ENCODE measurements at places on chromosomes 5 and 9.

GRCh38 chr5:31334061-31334860, 140.8 kb downstream of the CDH6 start:
- DNase-seq: no peak

DNA sequence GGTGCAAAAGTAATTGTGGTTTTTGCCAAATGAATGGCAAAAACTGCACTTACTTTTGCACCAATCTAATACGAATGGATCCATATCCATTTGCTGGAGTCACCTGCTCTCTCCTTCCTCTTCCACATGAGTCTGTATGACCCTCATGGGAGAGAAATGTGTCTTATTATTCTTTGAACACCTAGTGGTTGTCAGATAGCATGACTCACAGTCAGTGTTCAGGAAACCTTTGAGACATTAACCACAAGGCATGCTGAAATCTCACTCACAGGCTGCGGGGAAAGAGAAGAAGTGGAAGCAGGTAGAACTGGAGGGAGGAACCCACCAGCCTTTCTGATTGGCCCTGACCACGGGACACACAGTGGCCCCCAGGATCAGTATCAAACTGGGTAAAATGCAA, 222.8 kb upstream of the KLF4 start:
- DNase-seq: no peak

DNA sequence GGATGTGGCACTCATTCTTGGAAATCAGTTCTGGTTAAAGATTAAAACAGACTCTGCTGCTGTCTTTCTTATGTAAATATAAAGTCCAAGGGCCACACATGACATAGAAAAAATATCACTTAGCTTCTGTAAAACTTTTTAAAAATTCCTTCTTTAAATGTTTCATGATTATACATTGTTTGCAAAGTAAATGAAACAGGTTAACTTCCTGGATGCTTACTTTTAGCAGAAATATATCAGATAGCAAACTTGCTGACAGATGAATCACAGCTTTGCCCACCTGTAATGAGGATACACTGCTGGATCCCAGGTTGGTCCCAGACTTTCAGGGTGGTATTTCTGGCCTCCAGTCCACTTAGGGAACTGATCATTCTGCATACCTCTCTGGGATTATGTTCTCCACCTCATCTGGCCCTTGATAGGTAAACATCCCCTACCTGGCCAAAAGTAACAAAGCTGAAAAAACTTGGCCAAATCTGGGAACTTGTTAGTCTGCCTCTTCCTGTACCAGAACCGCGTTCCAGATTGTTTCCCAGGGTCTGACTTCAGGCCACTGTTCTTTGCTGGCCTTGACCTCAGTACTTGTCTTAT, 340.5 kb downstream of the ADGRV1 start:
- DNase-seq: no peak

DNA sequence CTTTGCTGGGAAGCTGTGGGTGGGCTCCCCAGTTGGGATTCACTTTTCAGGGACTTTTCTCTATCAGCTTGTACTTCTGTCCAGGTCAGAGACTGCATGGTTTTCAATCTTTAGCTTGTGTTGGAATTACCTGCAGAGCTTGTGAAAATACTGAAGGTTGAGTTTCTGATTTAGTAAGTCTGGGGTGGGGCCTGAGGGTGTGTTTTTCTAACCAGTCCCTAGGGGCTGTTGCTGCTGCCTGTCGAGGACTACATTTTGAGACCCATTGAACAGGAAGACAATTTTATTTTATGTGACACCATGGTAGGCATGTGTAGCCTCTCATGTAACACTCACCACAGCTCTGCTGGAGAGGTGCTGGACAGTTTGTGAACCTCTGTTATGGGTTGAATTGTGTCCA, 14.7 kb upstream of the MLANA start:
- no peak for DNase-seq

DNA sequence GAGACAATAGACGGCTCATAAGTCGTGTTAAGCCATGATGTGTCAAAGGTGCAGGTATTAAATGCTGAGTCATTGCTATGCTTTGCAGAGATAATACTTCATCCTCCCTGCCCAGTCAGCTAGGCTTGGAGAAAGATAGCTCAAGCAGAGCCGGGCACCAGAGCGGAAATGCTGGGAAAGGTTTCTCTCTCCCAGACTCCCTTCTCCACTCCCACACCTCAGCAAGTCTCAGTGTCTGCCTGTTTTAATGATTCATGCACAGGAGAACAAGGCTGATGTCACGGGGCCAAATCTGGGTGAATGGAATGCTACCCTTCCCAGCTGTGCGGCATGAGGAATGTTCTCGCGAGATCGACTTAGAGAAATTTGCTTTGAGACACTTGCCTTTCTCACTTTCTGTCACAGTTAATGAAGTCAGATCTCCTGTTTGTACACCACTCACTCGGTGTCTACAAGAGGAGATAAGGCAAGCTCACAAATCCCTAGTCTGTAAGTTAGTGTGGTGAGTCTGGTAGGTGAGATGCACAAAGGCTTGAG, 204.4 kb downstream of the EFNA5 start:
- no peak for DNase-seq

GRCh38 chr5:43161244-43161643, 30.8 kb upstream of the NIM1K start:
- no peak for DNase-seq

- no peak for DNase-seq
Measured at GRCh38 chr5:149796030-149796429, 65.9 kb downstream of the PPARGC1B start.

DNA sequence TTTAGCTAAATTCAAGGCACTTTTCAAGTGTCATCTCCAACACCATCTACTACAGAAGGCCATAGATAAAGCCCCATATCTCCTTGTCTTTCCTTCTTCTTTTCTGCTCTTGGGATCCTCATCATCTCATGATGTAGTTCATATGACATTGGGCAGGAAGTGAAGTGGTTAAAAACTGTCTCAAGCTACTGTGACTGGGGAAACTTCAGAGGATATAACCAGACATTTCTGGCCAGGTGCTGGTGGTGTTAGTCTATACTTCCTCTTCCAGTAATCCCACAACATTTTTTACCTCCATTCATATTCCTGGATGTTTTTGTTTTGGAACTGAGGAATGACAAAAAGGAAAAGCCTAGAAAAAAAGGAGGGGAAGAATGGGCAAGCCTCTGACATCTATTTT, 188.7 kb downstream of the LURAP1L start:
- no peak for DNase-seq

DNA sequence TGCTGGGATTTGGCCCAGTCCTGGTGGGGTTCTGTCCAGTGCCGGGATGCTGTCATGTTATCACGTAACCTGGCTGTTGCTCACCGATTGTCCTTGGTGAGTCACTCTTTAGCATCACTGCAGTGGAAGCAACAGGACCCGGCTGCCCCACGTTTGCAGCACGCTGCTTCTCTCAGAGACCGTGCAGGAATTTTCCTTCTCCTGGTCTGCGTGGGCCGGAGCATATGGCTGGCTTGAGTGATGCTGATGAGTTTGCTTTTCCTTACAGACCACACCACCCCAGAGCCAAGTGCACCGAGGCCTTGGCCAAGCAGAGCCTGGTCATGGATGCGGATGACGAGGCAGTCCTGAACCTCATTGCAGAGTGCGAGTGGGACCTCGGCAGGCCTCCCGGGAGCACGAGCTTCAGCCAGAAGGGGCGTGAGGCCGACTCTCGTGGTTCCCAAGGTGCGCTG, 21.4 kb downstream of the CEP72 start:
- DNase-seq: no peak

DNA sequence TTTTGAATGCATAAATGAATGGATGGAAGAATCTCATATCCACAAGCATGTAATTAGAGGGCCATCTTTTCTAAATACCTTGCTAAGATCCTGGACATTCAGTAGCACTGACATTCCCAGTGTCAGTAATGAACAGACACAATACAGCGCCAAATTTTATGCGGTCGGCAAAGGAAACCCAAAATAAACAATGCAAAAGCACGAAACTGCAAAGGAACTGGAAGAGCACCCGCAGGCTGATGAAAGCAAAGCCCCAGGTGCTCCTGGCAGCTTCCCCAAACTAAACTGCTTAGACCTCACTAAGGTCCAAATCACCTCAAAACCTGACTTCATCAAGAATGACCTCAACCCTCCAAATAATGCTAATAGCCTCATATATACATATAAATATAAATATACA, 102.0 kb downstream of the GPR21 start:
- no peak for DNase-seq

GRCh38 chr9:120654272-120654671, 60.0 kb downstream of the MEGF9 start:
- DNase-seq: no peak

GRCh38 chr9:969310-970150, 6.9 kb upstream of the DMRT3 start:
- no peak for DNase-seq

- DNase-seq: no peak
Measured at GRCh38 chr5:147098233-147098790, 136.5 kb upstream of the STK32A start.

DNA sequence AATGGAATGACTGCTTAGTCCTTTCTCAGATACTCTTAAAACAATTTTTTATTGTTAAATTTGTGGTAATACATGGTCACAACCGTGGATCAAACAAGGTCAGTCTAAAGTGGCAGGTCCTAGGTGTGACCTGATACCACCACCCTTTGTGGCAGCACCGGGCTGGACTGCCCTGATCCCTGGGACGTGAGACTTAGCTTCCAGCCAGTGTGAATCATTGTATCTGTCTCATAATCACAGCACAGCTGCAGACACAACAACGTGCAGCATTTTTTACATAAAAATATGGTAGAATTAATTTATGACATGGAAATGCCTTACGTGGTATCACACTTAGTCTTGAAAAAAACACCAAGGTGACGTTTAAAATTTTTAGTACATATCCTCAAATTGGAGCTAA, 7.8 kb downstream of the TOR1B start:
- DNase-seq: no peak

- no peak for DNase-seq
Measured at GRCh38 chr9:130732793-130733221, 39.2 kb downstream of the EXOSC2 start.

DNA sequence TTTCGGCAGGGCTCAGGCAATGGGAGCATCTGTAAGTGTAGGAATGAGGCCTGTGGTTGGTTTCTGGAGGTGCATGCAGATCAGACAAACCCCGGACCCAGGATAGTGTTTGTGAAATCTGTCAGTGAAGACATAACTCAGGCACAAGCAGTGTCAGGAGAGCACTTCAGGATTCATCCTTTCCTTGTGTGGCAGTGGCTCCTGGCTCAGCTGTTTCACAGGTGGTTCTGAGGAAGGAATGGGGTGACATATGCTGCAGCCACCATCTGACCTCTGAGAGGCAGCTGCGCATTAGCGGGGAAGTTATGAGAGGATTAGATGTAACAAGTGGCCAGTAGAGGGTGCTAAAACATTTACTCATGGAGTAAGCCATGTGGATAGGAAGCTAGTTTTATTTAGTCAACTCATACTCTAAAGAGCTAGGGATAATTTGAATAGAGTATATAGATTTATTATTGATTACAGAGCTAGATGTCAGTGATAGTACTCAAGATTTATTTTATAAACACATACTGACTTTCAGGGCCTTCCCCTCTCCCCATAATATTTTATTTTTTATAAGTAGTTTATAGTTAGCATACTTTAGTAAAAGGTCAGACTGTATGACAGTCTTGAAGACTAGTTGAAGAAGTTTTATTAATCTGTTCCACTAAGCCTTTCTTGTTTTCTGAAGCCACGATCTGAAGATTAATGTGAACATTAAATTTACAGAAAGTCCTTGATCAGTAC, 28.4 kb downstream of the NNT start:
- peak; percentile 12 for DNase-seq

DNA sequence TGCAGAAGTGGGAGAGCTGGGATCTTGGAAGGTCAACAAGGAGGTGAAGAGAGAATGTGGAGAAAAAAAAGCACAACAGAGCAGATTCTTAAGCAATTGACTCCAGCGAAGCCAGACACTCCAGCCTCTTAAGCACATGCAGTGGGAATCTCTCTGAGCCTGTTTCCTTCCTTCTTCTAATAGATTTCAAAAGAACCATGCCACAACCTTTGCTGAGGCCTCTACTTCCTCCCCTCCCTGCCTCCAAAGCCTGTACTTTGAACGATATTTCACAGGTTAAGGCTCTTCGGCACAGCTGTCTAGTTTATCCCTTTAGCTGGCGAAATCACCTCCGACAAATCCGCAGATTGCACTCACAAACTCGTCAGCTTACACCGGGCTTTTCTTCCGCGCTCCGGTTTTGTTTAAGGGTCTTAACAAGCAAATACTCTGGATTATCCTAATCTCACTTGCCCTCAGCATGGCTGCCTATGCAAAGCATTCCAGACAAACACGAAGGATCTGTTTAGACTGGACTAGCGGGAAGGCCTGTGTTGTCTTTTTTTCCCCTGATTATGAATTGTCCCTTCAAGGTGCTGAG, 211.6 kb upstream of the PANK3 start:
- DNase-seq: no peak

DNA sequence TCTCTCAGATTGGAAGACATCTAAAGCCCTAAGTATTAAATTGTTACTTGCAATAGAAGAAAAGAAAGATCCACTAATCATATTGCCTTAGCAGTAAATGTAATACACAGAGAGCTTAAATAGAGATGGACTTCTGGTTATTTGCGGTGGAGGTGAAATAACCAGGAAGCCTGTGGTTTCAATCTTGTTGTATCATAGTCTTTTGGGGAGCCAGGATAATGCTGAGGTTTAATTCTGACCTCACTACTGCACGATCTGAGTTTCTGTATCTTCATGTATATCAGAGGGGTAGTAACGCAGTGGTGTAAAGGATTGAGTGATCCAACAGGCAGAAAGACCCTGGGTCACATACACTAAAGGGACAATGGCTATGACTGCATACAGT, 71.7 kb downstream of the ANKRD55 start:
- DNase-seq: no peak

- DNase-seq: no peak
Measured at GRCh38 chr5:28046596-28046995, 1008.2 kb upstream of the CDH9 start.

DNA sequence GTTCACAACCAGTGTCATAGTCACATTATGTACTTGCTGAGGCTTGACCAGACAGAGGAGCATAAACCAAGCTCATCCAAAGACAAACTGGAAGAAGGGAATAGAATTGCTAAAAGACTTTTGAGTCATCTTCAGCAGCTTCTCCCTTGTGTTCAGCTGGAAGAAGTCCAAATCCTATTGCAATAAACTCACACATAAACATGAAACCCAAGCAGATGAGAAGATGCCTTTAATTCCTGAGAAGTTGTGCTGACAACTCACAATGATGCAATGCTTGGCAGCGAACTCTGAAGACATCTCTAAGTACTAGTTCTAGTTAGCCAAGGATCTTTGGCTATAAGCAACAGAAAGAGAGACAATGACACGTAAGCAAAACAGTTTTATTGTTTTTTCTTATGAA, 642.1 kb downstream of the KCTD16 start:
- no peak for DNase-seq

GRCh38 chr9:129838707-129839259, 3.5 kb downstream of the USP20 start:
- DNase-seq: peak; percentile 44

- no peak for DNase-seq
Measured at GRCh38 chr5:173736374-173736773, 119.9 kb upstream of the BOD1 start.

GRCh38 chr9:21027295-21027694, 4.1 kb downstream of the HACD4 start:
- DNase-seq: no peak
